ENCODE measurements at places on chromosomes 13 and 19. TPM values are rescaled to one million over a fixed set of nuclear protein-coding genes. Genes with fewer than 3 reads are reported as not detected.

- H3K27ac ChIP-seq, result no peak overlapping the region
- H3K27me3 ChIP-seq, result no peaks in the 10 kb centered on the region
- H3K4me1 ChIP-seq, result no peaks in the 10 kb centered on the region
- H3K4me3 ChIP-seq, result no peak overlapping the region
Measured at GRCh38 chr13:97535614-97536013, 101.6 kb downstream of the RAP2A start.

Gene TOMM40
- 32.8 TPM for total RNA-seq

Gene ADAT3
- total RNA-seq, result 3.7 TPM

DNA sequence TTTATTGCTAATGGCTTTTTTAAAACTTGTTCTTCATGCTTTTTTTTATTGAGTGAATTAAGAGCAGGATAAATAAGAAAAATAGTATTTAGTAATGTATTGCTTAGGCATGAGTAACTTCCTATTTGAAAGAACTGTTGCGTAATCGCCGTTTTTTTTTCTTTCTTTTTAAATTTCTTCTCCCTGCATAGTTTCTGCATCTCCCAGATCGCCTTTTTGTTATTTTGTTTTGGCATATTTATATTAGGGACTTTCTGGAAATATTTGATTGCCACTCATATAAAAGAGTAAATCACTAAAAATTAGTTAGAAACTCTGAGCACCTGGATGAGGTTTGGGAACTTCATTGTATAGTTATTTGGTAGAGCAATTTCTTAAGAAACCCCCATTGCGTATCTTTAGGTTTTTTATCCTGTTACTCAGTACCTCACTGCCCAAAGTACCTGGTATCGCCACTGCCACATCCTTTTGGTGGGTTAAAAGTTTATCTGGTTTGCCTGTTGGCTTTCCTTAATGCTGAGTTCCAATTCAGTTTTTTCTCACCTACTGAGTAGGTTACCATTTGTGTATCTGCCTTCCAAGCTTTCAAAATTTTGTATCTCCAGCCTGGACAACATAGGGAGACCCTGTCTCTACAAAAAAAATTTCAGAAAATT is 36.2 kb upstream of the LPAR6 start:
- no peaks in the 10 kb centered on the region for H3K36me3 ChIP-seq
- no peak for DNase-seq
- no peak overlapping the region for H3K4me3 ChIP-seq
- no peak overlapping the region for H3K27ac ChIP-seq
- no peaks in the 10 kb centered on the region for H3K27me3 ChIP-seq
- peaks cover 31% of the 10 kb centered on the region for H3K4me1 ChIP-seq

Data from CD4-positive, alpha-beta memory T cell (primary cell).